Stimulated activated CD4-positive, alpha-beta T cell treated with anti-CD3 and anti-CD28 coated beads, Interleukin-15, amount 100 ng/mL, for 1 hour (primary cell): ENCODE measurements at places on chromosomes 6 and 20.

- DNase-seq, result no peak
Measured at GRCh38 chr20:59101961-59102360, 59.4 kb upstream of the PRELID3B start.

DNA sequence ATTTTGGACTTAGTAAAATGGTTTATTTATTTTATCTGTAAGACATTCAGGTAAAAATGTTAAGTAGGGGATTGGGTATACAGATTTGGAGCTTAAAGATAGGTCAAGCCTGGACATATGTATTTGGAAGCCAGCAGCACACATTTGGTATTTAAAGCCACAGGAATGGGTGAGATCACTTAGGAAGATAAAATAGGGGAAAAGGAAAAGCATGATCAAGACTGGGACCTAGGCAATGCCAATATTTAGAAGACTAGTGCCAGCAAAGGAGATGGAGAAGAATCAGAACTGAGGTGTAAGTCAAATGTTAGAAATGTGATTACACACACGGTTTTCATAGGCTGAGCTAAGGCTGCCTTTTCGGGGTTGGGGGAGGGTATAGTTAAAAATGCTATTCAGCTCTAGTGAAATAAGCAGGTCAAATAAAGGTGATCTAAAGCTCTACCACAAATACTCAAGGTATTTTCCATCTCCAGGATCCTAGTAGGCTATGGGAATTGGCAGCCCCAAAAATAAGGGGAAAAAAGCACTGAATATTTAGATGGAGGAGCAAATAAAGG, 20.6 kb downstream of the SLC2A12 start:
- DNase-seq, result no peak

GRCh38 chr6:168162366-168162765, 83.4 kb upstream of the FRMD1 start:
- DNase-seq, result no peak

GRCh38 chr20:2125474-2126112, 24.0 kb downstream of the STK35 start:
- DNase-seq, result no peak

DNA sequence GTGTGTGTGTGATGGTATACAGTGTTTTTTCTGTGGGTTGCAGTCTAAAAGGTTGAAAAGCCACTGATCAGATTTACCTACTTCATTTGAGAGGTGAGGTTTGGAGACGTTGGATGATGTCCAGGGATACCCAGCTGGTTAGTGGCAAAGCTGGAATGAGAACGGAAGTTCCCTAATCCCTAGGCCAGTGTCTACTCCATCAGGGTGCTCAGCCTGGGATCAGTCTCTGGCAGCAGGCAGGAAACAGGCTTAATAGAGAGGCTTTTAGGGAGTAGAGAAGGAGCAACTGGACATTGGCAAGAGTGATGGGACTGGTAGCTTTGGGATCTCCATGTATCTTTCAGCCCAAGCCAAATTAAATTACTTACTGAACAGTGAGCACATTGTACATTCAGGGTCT, 80.7 kb downstream of the C6orf52 start:
- no peak for DNase-seq

DNA sequence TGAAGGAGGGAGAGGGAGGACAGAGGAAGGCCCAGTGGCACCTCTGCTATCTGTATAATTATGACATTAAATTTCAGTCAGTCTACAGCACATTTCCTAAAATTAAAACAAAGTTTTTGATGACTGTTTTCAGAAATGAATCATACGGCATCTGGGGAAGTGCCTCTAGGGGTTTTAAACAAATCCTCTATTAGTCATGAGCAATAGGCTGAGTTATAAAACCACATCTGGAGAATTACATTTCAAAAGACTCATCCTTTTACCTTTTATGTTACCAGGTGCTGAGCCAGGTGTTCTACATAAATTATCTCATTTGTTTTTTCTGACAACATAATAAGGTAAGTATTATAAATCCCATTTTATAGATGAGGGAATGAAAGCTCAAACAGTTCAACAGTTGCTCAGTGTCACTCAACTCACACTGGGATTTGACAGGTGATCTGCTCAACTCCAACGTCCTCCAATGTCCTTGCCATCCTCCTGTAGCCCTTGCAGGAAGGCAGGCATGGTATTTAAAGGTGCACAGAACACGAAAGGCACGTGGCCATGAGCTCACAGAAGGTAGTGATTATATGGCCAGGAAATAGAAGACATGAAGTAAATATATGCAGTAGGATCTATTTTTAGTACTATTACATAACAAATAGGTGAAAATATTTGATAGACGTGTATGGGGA, 184.2 kb upstream of the MAN1A1 start:
- no peak for DNase-seq

DNA sequence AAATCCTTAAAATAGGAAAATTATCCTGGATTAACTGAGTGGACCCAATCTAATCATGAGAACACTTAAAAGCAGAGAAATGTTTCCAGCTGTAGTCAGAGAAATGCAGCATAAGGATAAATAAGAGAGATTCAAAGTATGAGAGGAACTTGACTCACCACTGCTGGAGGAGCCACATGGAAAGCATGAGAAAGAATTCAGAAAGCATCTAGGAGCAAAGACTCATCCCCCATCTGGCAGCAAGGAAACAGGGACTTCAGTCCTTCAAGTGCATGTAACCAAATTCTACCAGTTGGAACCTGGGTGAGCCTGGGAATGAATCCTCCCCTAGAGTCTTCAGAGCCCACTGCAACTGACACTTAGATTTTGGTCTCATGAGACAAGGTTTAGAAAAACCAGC, 33.7 kb downstream of the RNF146 start:
- no peak for DNase-seq

DNA sequence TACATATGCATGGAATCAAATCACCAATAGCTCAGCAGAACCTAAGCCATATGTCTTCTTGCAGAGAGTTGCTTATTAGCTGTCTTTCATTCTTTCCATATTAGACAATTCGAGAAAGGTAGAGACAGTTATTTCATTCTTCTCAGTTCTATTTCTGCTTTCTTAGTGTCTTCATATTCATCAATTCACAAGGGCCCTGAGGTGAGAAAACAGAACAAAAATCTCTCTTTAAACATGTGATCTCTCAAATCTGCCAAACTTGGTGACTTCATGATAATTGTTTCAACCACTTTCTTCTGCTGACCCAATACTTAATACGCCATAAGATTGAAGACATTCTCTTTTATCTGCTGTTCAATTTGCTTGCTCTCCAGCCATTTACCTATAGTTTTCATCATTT, 229.7 kb upstream of the MARCKS start:
- no peak for DNase-seq

DNA sequence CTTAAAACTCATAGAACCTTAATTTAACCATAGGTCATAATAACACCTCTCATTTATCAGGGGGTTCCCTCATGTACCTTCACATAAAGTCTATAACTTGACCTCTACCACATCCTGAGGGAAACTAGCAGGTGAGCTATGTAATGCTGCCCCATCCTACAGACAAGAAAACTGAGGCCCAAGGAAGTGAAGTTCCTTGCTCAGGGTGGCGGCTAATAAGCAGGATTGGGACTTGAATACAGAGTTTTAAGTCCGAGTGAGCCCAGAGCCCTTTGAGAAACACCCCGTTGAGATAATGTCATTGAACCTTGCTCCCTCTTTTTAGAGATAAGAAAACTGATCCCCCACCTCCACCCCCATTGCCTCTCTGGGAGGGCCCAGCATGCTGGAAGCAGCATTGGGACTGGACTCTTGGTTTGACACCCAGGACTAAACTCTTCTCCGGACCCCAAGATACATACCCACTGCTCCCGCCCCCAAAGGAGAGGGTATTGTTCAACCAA, 429 bp downstream of the BNIP5 start:
- DNase-seq, result no peak

DNA sequence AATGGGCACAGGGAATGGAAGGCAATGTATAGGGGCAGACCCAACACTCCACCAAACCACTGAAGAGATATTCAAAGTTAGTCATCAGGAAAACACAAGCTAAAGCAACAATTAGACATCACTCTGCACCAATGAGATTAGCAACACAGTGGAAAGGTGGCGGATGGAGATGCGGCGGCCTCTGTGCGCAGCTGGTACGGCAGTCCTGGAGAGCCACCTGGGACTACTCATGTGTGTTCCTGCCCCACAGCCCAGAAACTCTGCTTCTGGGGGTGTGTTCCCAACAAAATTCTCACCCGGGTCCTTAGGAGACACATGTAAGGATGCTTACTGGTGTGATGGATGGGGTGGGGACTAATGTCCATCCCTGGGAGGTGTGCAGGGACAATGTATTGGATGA, 82.4 kb downstream of the DHX35 start:
- DNase-seq, result no peak

- DNase-seq, result no peak
Measured at GRCh38 chr20:10731190-10731965, 57.6 kb upstream of the JAG1 start.

- no peak for DNase-seq
Measured at GRCh38 chr20:20303742-20304141, 64.2 kb upstream of the INSM1 start.

DNA sequence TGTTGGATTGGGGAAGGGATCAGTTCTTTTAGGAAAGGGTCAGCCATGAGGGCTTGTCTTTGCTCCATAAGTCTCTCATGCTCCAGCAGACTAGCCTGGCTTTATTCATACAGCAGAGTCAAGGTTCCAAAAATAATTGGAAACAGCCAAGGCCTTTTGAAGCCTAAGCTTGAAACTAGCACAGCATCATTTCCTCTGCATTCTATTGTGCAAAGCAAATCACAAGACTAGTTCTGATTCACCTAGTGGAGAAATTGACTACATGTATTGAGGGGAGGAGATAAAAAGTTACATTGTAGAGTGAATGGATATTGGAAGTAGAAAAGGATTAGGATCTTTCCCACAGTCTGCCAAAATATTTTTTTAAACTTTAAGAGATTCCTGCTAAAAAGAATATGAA, 159.3 kb upstream of the PLCB4 start:
- no peak for DNase-seq

DNA sequence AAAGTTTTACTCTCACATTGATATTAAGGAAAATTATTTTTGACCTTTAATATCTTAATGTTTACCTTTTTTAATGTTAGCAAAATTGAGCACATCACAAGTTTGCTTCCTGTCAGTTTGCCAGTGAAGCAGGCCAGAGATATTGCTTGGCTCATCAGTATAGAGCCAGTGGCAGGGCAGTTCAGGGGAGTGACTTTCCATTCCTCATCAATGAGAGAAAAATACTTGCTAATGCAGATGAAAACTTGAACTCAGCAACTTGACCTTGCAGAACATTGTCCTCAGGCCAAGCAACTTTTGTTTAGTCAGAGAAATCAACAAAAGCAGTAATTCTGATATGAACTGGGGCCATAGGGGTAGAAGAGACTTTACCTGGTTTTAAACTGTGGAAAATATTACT, 6.9 kb downstream of the TAB2 start:
- no peak for DNase-seq

- no peak for DNase-seq
Measured at GRCh38 chr6:137339929-137340559, 120.9 kb upstream of the IFNGR1 start.

DNA sequence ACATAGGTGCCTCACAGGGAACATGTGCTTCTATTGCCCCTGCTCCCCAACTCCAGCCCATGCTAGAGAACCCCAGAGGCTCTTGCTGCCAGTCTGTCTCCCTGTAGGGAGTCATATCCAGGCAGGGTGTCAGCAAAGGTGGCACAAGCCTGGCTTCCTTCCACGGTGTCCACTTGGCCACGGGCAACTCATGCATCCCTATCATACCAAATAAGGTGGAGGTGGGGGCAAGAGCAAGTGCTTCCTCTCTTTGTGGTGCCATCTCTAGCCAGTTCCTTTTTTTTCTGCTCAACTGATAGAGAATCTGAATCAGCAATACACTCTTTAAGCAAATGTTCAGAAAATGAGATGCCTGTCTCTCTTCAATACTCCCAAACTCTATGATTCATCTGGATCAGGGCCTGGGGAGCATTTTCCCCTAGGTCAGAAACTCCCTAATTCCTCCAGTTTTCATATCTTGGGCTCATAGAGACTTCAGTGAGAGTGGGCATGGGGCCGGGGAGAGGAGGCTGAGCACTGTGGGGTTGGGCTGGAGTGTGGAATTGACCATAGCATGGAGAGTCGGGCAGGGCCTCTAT, 105.1 kb upstream of the GPR6 start:
- DNase-seq, result no peak
